ENCODE measurements at places on chromosomes 5 and 9. TPM values are rescaled to one million over a fixed set of nuclear protein-coding genes. Genes with fewer than 3 reads are reported as not detected.

SLC25A48 gene
- total RNA-seq: 0.24 TPM

DNA sequence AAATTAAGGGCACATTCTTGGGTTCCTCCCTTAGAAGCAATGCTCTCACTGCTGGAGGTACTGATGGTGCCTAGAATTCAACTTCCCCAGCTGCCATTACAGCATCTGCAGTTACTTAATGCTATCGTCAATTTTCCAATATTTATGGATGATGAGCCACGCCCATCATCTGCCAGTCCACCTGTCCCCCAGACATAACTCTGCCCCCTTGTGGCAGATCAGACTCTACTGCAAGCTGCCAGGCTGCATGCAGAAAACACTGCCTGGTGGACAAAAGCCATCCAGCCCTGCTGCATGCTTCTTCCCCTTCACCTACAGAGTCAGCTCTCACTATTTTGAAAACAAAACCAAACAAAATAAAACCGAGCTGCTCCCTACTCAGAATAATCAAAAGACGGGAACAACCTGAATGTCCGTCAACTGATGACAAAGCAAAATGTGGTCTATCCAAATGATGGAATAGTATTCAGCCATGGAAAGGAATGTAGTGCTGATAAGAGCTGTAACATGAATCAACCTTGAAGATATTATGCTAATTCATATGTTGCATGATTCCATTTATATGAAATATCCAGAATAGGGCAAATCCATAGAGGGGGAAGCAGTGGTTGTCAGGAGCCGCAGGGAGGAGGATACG lies 66.4 kb downstream of the RETREG1 start:
- no peak overlapping the region for H3K4me3 ChIP-seq
- no peaks in the 10 kb centered on the region for H3K27me3 ChIP-seq
- H3K36me3 ChIP-seq: no peaks in the 10 kb centered on the region
- no peaks in the 10 kb centered on the region for H3K4me1 ChIP-seq

DNA sequence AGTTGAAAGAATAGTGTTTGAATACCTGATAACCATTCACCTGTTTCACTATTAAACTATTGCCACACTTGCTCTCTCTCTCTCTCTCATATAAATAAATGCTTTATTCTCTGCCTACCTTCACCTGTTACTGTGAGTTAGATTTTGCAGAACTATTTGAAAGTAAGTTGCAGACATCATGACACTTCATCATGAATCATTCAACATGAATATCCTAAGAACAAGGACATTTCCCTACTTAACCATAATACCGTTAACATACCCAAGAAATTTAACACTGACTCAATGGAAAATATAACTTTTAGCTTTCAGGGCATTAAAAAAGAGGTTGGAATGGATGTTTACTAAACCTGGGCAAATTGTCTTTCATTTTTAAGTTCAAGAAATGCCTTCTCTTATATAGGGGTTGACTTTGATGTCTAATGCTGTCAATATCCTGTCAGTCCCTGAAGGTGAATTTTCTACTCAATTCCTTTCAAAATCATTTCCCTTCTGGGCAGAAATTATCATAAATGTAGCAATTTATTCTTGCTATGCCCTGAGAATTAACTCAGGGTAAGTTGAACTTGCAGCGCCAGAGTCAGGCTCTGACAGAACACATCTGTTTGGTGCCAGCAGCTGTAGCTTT lies 582.6 kb upstream of the TLE4 start:
- no peaks in the 10 kb centered on the region for H3K4me1 ChIP-seq
- DNase-seq: no peak
- H3K27ac ChIP-seq: no peak overlapping the region
- H3K27me3 ChIP-seq: no peaks in the 10 kb centered on the region

DNA sequence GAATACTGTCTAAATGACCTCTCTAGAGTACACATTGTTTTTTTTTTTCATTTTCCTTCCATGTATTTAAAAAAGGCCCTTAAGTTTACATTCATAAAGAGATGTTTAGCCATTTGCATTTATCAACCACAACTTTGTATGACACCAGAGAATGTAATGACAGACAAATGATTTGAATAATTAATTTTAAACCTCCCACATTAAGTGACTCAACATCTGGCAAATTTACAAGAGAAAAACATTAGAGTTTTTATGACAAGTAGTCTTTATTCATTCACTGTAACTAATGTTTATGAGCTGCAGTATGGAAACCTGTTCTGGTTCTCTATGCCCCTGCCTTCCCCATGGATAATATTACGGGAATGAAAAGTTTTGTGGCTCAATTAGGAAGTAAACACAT lies 1093.8 kb upstream of the CDH9 start:
- no peak overlapping the region for H3K4me3 ChIP-seq
- no peak for DNase-seq
- no peaks in the 10 kb centered on the region for H3K4me1 ChIP-seq
- no peaks in the 10 kb centered on the region for H3K27me3 ChIP-seq
- no peaks in the 10 kb centered on the region for H3K36me3 ChIP-seq

DNA sequence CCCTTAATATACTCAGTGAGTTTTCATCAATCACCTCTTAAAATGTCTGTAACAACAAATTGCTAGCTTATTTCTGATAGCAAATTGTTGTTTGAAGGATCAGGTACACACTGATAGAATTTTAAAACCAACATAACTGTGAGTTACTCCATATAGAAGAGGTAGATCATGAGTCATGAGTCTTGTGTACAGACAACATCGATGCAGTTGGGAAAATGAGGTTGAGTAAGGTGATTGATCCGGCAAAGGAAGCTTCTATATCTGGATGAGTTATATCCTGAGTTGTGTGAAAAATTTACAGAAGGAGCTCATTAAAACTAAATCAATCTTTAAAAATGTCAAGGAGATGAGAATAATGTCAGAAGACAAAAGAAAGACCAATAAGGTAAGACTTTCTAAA lies 604.6 kb upstream of the RGMB start:
- no peak for DNase-seq
- H3K36me3 ChIP-seq: no peaks in the 10 kb centered on the region
- no peak overlapping the region for H3K27ac ChIP-seq
- no peaks in the 10 kb centered on the region for H3K4me1 ChIP-seq

- no peaks in the 10 kb centered on the region for H3K27me3 ChIP-seq
- DNase-seq: no peak
- no peak overlapping the region for H3K4me3 ChIP-seq
- H3K36me3 ChIP-seq: no peaks in the 10 kb centered on the region
These were observed 359.5 kb downstream of the TMEM167A start for GRCh38 chr5:82717738-82718137.

- peaks cover under 1% of the 10 kb centered on the region for H3K27me3 ChIP-seq
- H3K4me1 ChIP-seq: peaks cover 12% of the 10 kb centered on the region
- no peaks in the 10 kb centered on the region for H3K36me3 ChIP-seq
- no peak for DNase-seq
- no peak overlapping the region for H3K27ac ChIP-seq
These were observed 29.0 kb downstream of the SARDH start for GRCh38 chr9:133709015-133709611.

GRCh38 chr5:121726991-121727390 lies 124.7 kb upstream of the FTMT start:
- H3K4me3 ChIP-seq: no peak overlapping the region
- no peaks in the 10 kb centered on the region for H3K27me3 ChIP-seq
- no peak for DNase-seq
- H3K36me3 ChIP-seq: no peaks in the 10 kb centered on the region
- H3K4me1 ChIP-seq: no peaks in the 10 kb centered on the region
- no peak overlapping the region for H3K27ac ChIP-seq
